H9 (cell line): ENCODE measurements at places on chromosomes 11 and 22. TPM values are rescaled to one million over a fixed set of nuclear protein-coding genes. Genes with fewer than 3 reads are reported as not detected.

DNA sequence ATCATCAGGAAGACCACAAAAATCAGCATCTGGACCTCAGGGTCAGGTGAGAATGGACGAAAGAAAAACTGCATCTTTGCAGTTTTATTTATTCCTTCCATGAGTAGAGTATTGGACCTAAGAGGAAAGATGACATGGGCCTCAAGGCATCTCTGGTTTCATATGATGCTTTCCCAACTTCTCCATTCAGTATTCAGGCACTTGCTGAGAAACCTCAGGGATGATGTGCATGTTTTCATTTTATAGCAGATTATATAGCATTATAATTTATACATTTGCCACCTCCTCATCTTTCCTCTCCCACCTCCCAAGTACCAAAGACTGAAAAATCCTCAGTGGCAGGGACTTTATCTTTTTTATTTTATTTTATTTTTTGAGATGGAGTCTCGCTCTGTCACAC, at the start of gene OR10V1:
Gene OR10V1 (minus strand): TSS at position 101 of the 400 bp plus-strand sequence. CDS start 0 bp downstream, at position 101.
- no peak for DNase-seq

DNA sequence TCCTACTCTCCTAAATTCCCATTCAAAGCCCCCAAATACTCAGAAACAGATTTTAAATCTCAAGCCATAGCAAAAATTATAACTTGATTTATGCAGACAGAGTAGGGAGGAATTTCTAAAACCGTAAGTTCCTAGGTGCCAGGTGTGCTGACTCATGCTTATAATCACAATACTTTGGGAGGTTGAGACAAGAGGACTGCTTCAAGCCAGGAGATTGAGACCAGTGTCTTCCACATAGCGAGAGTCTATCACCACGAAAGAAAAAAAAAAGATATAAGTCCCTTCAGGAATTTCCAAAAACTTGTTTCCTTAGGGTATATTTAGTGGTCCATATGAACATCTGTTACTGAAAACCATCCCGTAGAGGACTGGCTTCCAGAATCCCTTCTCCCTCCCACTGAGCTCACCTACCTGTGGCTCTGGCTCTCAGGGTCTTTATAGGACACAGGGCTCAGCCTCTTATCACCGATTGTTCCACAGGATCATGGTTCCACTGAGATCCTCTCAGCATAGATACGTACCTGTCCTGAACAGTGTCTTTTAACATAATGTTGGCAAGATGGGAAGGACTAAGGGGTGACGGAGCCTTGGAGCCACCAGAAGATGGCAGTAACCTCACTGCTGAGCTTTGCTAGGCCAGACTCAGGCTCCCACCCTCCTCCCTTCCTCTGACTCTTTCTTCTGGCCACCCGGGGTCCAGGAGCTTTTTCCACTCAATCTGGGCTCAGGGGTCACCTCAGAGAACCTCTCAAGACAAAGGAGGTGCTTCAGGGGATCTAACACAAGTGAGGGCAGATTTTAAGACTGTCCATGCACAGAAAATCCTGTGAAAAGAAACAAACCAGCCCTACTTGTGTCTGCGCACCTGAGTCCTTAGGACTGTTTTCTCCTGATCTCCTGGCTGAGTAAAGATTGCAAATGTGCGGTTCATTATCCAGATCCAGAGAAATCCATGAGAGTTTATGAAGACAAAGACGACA, 117.5 kb upstream of the TOP3B start:
- peak; percentile 52 for DNase-seq

- no peak for DNase-seq
Observed at GRCh38 chr11:34213366-34213765, 107.9 kb downstream of the NAT10 start.

GRCh38 chr22:20237480-20238440, 30.4 kb downstream of the RTN4R start:
- DNase-seq = no peak

- DNase-seq = no peak
Observed at GRCh38 chr11:70889411-70889810, 363.0 kb downstream of the SHANK2 start.

RAB38 gene
- total RNA-seq = 18.7 and 19.3 TPM in 2 replicates

DNA sequence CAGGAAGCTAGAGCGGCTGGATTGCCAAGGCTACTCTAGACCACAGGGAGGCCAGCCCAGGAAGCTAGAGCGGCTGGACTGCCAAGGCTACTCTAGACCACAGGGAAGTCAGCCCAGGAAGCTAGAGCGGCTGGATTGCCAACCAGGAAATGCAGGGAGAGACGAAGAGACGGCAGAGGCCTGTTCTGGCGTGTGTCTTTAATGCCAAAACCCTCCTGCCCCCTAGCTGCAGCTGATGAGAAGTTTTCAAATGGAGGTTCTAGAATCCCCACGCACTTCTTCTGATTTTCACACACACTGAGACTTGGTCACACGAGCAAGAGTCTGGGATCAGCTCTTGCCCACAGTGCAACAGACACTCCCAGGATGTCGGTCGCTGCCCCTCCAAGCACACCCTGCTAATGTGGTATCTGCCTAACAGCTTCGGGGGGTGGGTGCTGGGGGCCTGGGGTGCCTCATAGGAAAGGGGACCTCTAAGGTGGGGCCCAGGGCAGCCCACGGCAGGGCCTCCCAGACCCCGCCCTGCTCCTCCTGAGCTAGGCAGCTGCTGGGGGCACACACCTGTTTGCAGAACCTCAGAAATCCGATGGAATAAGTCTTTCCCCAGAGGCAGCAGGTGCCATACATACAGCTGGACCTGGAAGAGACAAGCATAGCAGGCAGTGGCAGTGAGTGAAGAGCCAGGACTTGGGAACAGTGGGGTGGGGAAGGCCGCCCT, 28.5 kb downstream of the MAFF start:
- DNase-seq = peak; percentile 70

GRCh38 chr11:126476266-126476924, 120.9 kb downstream of the ST3GAL4 start:
- no peak for DNase-seq

OR2AG2 gene
- 0.26 and 0.33 TPM in 2 replicates for total RNA-seq

DNA sequence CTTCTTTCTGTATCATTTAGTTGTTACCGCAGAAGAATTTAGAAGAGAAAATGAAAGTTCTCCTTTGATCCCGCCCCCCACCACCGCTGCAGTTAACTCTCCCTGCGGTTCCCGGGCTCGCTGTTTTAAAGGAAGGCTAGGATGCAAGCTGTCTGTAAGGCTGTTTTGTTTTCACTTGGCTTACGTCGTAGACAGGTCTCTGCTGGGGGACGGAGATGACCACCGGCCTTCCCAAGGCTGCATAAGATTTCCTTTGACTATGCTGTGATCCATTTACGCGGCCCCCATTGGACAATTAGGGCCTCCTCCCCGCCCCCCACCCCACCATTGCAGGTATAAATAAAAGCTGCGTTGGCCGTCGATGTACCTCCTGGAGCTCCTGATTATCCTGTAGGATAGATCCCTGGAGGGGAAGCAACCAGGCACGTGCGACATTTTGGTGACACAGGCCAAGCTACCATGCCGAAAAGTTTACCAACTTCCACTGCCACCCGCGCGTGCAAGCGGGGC, 1.4 kb upstream of the CPT1A start:
- no peak for DNase-seq

DNA sequence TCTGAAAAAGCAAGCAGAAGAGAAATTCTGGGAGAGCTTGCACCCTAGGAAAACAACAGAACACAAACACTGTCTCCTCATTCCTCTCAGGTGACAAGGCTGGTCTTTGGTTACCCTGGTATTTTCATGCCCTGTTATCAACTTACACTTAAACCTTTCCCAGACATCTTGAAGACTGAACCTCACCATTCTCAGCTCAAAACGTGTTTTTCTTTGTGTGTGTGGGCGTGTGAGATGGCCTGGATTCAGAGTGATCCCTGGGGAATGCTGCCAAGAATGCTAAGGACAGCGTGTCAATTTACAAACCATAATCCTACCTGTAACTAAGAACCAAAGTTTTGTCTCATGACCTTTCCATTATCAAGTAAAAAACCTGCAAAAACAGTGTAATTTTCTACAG, 33.3 kb downstream of the ELF5 start:
- no peak for DNase-seq

SCGB1D2 gene
- not detected in 2 replicates for total RNA-seq

DNA sequence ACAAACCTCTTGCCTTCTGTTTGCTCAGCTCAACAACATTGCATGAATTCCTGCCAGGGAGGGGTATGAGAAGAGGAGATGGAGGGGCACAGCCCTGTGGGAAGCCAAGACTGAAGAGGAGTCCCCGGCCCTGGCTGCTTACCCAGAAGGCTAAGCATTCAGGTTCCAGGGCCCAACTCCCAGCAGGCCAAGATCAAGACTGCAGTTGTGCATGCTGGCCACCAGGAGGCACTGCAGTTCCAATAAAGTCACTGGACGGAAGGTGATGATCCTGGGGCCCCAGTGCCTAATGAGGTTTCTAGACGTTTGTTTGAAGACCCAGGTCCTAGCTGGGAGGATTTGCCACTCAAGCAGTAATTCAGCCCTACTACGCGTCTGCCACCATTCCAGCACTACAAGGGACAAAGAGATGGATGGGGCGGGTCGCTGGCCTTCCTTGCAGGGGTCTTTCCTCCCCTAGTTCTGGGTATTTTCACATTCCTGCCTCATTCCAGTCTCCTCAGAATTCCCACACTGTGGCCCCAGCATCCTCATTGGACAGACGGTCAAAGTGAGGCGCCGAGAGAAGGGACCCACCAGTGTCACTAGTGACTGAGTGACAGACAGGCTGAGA, 23.6 kb downstream of the ALX4 start:
- DNase-seq = peak; percentile 87

DNA sequence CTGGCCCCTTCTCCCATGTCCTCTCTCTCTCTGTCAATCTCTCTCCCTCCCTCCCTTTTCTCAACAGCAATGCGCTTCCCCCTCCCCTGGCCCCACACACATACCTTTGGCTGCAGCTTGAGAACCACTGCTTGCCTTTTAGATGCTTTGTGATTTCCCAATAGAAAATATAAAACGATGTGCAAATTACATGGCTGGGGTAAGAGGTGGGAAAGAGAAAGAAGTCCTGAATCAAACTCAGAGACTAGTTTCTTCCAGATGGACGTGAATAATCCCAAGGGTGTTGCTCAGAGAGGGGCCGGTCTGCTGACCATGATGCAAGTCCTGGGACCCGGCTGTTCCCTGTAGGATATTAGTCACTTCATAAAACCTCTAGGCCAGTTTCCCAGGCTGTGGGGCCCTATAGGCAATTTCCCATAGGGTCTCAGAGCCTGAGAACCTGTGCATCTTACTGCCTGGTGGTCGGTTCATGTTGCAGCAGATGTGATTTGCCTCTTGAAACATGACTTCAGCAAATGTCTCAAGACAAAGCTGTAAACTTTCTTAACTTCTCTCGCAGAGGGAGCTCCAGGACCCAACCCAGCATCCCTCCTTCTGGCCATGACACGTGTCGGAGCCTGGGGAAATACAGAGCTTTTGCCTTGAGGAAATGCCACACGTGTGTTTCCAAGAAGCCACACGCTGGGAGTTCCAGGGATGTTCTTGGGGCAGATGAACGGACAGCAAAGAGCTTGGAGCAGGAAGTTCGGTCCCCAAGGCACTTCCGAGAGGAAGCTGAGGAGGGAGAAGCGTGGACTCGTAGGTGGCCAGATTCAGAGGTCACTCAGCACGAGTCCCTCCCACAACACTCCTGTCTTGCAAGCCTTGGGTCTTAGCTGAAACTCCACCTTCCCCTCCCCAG, 34.5 kb upstream of the ETS1 start:
- no peak for DNase-seq

SNX32 gene
- total RNA-seq = 0.88 and 1.2 TPM in 2 replicates
